CD4-positive, CD25-positive, alpha-beta regulatory T cell (primary cell): ENCODE measurements at places on chromosomes 4 and X. TPM values are rescaled to one million over a fixed set of nuclear protein-coding genes. Genes with fewer than 3 reads are reported as not detected.

DNA sequence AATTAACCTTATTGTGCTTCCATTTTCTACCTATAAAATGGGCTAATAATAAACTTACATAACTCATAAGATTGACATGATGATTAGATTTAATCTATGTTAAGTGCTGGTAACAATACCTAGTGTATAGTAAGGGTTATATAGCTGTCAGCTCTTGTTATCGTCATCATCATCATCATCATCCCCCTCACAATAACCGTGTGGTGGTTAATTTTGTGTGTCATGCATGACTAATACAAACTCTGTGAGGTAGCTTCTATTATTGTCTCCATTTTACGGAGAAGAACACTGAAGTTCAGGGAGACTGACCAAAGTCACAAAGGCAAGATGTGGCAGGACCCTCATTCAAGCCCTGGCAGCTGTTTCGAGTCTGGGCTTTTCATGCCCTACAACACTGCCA is 211.3 kb downstream of the PALLD start:
- no peak for DNase-seq

DNA sequence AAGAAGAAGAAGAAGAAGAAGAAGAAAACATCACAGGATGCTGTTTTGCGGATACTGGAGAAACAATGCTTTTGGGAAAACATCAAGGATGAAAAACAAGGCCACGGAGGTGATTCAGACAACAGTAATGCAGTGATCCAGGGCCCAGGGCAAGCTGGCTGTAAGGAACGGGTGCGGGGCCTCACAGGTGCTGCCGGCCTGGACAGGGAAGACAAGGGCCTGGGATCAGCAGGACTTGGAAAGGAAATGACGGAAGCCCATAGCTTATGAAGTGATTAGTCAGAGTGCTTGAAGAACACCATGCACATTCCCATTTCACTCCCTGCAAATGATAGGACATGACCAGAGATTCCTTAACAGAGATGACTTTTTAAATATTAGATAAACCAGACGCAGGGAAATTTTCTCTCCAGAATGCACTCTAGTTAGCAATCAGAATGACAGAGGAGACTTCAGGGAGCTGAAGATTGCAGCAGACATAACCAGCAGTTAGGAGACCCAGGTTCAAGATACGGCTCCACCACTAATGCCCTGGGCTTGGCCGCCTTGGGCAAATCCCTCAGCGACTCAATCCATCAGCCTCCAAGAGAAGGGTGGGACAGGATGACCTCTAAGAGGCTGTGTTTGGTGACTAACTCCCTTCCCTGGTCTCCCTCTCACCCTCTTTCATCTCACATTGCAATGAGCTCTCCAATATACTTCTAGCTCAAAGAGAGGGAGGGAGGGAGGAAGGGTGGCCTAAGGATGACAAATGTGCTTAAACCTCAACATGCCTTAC is 54.1 kb downstream of the APBB2 start:
- no peak for DNase-seq

DNA sequence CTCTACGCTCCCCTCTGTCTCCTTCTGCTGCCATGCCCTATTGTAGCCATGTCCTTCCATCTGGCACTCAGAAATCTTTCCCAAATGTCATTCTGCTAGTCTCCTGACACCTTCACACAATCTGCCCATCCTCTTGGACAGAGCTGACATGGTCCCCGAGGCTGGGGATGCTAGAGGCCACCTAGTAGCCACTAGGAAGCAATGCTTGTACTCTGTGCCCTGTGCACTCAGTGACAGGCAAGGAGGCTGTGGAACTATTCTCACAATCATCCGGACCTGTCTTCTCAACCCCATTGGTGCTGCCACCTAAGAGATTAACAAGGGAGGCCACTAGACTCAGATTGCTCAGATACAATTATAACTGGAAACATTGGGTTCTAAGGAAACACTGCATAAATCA is 112.6 kb upstream of the TMEM164 start:
- DNase-seq = no peak

- no peak for DNase-seq
These were observed 46.5 kb downstream of the ABLIM2 start for GRCh38 chr4:8112036-8112576.

DNA sequence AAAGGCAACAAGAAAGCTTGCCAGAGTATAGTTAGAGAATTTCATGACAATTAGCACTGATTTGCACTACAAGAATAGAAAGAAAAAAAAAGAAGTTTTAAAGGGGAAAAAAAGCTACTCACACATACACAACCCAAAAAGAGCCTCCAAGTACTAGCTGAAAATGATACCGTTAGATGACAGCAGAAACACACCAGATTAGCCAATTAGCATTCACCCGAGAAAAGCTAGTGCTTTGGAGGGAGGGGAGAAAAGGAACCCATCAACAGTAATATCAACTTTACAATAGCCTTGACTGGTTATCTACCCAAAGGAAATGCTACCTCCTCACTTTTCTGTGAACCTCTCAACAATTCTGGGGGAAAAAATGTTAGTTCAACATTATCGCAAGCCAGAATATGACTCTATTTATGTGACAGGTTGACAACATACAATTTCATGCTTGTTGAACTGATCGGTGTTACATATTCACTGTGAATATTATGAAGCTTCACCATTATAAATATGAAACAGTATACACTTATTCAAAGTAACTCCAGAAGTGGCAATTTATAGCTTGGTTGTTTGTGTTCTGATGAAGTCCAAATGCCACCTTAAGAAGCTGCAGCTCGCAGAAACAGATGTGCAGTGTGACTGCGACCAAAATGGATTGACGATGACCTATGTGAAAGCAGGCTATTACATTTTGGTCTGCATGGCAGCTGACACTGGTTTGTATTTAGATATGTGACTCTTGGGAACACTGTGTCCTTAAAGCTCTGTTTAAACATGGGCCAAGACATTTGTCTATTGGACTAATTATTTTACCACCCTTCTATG is 15.9 kb downstream of the PPARGC1A start:
- no peak for DNase-seq

Gene IBSP
- not detected for total RNA-seq

DNA sequence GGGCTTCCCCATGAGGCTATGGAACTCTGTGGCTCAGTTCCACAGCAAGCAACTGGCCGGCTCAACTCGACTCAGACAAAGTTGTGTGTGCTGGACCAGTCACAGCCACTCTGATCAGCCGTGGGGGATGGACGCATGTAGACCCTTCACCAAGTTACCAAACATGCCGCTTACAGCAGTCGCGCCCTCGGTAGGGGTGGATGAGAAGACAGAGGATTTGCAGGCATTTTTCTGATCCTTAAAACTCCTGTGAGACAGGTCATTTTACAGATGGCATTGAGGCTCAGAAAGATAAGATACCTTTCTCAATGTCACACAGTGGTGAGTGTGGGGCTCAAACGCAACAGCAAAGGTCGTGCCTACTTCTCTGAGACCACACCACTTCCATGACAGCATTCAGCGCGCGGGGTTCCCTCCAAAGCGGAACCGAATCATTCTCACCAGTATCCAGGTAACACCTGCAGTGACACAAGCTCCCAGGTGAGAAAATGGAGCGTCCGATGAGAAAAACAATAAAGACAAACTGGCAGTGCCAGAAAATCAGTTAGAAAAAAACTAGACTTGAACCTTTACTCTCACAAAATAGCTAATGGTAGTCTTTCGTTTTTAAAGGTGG is 83.6 kb downstream of the RELL1 start:
- DNase-seq = no peak

GRCh38 chrX:21948897-21949578 is 8.5 kb downstream of the SMS start:
- DNase-seq = no peak

Gene ABLIM2
- 2.0 TPM for total RNA-seq

Gene CPLX1
- 0.62 TPM for total RNA-seq
